NT2/D1 (cell line): ENCODE measurements at places on chromosomes 13 and 19.

- no peak for DNase-seq
Observed at GRCh38 chr13:97256343-97256783, 34.2 kb downstream of the MBNL2 start.

DNA sequence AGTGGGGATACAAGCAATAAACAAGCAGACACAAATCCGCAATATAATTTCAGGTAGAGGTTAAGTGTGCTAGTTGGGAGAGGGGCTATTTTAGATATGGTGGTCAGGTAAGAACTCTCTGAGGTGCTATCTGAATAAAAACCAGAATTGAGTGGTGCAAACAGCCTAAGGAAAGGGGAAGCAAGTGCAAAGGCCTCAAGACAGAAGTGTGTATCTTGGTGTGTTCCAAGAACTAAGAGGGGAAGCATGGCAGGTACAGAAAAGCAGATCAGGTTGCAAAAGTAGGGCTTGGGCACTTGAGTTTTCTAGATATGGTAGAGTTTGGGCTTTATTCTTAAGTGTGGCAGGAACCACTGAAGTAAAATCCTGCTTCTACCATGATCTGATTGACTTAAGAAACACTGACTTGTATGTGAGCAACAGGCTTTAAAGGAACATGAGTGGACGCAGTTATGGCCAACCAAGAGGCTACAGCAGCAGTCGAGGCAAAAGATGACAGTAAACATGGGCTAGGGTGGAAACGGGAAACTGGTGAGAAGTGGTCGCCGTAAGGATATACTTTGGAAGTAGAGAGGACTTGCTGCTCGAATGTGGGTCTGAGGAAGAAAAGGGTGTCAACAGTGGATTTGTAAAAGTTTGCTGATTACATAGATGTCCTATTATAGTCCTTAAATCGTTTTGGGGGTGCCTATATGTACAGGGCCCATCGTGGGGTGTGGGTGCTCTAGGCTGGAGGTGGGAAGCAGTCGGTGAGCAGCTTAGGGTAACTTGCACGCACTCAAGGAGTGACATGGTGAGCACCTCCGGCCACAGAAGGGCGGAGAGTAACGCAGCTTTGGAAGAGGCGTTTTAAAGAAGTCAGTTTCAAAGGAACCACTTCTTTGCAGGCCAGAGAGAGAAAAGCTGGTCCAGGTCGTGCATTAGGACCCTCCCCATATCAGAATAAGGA, 677 bp downstream of the TGDS start:
- DNase-seq, result no peak

DNA sequence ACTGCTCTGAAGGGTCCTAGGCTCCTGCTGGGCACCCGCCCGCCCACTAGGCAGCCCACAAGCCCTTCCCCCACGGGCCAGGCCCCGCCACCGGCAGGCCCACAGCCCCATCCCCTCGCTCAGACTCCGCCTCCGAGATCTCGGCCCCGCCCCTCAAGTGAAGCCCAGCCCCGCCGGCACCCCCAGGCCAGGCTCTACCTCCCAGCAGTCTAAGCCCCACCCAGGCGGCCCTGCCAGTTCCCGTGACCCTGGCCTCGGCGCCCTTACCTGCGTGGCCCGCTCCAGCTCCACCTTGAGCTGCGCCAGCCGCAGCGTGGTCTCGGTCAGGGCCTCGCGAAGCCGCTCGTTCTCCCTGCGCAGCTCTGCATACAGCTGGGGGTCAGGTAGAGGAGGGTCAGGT, 16.3 kb downstream of the EPS8L1 start:
- DNase-seq, result no peak

DNA sequence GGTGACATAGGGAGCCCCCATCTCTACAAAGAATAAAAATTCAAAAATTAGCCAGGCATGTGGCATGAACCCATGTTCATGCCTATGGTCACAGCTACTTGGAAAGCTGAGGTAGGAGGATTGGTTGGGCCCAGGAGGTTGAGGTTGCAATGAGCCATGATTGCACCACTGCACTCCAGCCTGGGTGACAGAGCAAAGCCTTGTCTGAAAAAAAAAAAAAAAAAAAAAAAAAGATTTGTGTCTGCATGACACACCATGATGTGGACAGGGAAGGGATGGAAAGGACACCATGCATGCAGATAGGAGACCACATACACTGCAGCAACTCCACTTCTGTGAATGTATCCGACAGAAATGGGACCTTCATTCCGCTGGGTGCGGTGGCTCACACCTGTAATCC, 34.0 kb upstream of the HOMER3 start:
- DNase-seq, result no peak

DNA sequence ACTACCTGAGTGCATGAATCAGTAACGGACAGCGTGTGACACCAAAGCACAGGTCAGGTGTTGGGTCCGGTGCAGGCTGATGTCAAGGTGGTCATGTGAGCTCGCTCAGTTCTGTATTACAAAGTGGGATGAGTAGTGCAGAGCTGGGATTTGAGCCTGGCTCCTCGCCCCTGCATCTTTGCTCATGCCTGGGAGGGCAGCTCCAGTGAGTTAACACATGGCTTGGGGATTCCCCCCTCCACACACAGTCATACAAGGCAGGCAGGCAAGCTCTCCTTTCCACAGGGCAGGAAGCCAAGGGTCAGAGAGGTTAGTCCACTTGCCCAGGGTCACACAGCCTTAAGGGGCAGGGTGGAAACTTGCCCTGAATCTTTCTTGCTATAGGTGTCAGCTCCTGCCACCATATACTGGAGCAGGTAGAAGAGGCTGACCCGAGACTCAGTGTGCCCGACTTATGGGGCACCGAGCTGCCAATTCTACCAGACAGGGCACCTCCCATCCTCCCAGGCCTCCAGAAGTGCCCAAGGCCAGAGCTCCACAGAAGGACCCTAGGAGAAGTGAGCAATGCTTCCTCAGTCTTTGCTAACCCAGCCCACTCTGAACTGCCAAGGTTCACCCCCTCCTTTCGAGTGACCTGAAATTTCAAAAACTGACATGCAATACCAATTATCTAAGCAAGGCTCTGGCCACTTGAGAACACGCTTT, 35.4 kb downstream of the ZNF787 start:
- no peak for DNase-seq
